ENCODE measurements at places on chromosomes 12 and 14.

DNA sequence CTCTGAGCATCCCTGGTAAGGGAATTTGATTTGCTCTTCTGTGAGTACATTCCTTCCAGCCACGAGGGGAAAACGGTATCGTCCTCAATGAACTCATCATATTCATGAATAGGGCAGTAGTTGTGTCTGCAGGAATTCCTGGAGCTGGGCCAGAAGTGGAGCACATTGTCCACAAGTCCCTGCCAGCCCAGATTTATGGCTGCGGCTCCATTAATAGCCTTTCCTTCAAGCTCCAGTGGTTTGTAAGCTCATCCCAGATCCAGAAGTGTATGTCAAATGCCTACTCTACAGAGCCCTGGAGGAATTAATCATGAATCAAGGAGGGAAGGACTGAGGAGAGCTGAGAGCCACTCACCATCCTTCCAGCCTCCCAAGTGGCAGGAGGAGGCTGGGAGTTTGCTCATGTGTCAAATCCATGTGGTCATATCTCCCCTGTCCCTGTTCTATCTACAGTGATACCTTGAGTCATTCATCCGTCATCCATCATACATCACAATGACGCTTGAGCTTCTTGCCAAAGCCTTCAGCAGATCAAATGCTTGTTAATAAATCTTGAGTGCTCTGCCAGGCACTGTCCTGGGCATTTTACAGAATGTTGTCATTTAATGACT lies 65.5 kb downstream of the SVOP start:
- no peak for DNase-seq

- DNase-seq = no peak
These were observed 48.9 kb upstream of the FOS start for GRCh38 chr14:75229661-75230139.

GRCh38 chr12:13627536-13627935 lies 353.9 kb downstream of the GRIN2B start:
- no peak for DNase-seq

DNA sequence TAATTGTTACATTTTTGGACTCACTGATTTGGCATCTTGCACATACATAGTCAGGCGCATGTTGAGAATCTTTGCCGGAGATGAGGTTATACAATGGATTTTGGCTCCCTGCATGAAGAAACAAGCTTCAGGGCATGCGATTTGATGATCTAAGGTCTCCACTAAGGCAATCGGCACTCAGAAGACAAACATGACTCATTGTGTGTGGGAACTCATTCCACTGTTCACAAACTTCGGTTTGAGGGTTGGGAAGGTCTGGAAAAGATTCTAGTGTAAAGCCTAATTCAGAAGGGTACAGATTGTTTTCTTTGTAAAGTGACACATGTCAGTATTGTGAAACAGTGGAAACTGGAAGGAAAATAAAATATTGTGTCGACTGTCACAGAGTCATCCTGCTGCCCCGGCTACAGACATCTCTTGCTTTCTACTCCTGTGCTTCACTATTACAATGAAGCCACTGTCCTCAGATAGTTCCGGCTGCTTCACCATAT lies 192.6 kb upstream of the HMGA2 start:
- no peak for DNase-seq

- no peak for DNase-seq
These were observed 142.0 kb upstream of the PELI2 start for GRCh38 chr14:55976219-55976618.

DNA sequence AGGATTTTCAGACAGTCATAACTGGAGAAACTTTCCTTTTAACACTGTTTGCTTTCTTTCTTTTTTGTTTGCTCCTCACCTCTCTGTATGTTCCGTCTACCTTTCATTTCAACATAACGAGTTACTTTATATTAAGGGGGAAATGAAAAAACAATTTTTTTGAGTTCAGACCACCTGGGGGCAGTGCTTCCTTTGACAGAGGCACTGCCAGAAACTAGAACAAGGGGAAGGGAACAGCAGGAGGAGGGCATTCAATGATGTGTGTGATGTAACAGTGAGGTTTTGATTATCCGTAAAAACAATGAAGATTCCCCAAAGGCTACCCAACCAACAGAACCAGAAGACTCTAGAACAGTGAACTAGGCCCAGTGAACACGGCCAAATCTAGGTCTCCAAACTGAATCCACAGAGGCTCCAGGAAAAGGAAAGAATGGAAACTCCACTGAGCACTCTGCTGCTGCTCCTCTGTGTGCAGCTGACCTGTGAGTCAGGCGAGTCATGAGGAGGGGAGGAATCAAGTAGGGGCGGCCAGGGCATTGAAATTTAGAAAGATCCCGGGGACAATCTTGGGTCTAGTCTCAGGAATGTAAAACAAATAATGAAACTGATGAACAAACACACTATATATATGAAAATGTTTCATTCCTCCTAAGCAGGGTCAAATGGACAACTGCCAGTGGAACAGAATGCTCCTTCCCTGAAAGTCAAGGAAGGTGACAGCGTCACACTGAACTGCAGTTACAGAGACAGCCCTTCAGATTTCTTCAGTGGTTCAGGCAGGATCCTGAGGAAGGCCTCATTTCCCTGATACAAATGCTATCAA lies 323.5 kb downstream of the DAD1 start:
- DNase-seq = no peak

- no peak for DNase-seq
These were observed 45.5 kb downstream of the RAD52 start for GRCh38 chr12:904010-904414.

- DNase-seq = no peak
These were observed 170.6 kb upstream of the GARIN6 start for GRCh38 chr12:99476956-99477355.

- no peak for DNase-seq
These were observed 34.1 kb downstream of the ACADS start for GRCh38 chr12:120759591-120760348.

DNA sequence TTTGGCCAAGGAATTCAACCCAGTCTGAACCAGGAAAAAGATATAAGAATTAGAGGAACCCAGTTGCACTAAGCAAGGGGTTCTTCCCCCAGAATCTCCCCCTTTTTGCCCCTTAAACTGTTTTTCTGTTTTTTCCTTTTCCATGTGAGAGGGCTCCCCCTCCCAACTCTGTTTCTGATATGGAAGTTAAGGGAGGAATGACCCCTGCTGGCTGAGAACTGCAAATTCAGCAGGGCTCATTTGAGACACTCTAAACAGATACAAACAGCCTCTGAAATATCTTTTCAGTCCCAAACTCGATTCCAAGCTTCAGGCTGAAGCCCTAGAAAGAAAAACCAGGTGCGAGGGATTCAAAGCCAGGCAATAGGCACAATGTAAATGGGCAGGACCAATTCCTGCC lies 132.7 kb downstream of the SLC41A2 start:
- no peak for DNase-seq

DNA sequence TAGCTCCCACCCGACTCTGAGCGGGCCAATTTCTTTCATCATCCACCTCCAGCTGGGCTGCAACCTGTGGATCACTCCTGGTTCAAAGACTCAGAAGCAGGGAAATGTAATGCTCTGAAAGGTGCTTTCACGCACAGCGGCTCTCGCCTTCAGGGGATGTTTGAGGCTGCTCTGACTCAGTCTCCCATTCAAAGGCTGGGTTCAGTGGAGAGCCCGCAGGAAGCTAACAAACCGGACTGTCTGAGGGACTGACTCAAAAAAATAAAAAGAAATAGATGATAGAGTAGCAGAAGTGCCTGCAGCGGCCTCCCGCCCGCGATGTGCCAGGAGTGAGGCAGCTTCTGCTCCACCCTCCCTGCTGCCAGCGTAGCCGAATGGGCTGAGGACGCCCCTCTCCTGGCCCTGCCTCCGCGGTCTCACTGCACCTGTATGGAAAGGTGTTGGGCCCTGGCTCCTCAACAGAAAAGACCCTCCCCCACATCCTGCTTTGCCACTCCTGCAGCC lies 98.0 kb downstream of the GCH1 start:
- DNase-seq = no peak

- DNase-seq = no peak
These were observed 12.6 kb downstream of the HEBP1 start for GRCh38 chr12:12987421-12987820.

DNA sequence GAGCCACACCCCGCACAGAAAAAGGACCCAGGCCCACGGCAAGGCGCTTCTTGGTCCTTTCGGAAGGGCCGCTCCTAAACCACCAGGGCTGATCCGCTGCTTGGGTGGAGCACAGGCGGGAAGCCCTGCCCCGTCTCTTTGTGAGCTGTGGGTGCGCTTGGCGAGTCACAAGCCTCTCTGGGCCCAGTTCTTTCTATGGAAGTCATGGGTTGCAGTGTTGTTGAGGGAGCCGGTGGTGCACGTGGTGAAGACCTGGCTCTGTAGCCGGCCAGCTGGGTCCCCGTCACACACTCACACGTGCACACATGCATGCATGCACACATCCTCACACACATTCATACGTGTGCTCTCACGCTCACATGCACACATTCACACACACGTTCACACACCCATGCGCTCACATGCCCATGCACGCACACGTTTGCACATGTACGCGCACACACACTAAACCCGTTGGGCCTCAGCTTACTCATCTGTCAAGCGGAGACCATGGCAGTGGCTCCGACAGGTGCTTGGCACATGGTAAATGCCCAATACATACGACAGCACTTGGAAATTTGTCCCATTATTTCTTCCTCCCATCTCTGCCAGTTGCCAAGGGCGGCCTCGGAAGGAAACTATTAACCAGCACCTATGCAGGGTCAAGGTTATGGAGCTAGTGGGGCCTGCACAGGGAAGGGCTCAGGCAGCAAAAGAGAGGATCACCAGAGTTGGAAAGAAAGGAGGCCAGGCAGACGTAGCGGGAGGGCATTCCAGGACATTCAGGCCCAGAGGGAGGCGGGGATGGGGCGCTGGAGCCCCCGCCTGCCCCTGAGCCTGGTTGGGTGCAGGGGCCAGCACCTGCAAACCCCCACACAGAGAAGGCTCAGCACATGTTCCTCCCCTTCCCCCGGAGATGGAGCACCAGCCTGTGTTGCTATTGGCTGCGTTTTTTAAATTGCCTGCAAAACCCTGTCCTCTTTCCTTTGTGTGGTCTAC lies 96.9 kb downstream of the SETD3 start:
- no peak for DNase-seq

DNA sequence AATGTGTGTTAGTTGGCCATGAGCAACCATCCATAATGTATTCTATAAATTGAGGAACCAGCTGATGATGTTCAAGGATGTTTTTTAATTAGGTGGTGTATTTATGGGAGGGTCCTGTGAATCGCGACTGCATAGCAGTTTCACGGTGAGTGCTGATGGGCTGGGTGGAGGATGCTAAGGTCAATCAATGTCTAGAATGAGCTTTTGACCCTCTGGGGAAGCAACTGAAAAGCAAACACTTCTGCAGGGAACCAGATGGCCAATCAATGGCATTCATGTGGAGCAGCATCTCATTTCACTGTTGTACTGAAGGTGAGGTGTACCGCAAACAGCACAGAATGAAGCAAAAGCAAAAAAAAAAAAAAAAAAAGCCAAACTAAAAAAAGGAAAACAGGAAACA lies 676.1 kb upstream of the TMEM132C start:
- no peak for DNase-seq

DNA sequence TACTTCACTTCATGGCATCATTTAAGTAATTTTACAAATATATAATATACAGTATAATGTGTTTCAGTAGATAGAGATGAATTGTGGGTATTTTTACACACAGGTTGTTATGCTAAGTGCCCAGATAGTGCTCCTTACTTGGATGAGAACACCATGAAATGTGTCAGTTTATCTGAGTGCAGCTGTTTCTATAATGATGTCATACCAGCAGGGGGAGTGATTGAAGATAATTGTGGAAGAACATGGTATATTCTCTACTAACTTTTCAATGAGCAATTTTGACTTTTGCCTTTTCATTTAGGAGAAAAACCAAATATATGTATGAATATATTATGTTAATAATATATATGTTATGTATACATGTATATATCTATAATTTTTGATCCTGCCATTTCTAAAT lies 221.6 kb downstream of the LRRK2 start:
- DNase-seq = no peak

- no peak for DNase-seq
These were observed 32.8 kb upstream of the AMN start for GRCh38 chr14:102889615-102890014.

DNA sequence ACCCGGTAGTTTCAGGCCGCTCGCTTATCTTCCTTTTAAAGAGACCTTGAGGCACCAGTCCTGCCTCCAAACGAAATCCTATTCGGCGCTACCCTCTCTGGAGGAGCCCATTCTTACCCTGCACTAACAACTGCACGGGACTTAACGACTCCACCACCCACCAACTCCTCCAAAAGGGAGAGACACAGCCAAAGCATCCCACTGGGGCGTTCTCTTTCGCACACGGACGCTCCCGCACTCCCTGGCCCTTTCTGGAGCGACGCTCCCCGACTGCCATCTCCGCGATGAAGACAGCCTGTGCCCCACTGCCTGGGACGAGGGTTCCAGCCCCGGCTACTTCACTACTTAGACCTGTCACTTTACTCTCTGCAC lies 650 bp downstream of the GALC start:
- no peak for DNase-seq
